Aorta (tissue), 5 donors: ENCODE measurements at places on chromosomes 13 and 19.

DNA sequence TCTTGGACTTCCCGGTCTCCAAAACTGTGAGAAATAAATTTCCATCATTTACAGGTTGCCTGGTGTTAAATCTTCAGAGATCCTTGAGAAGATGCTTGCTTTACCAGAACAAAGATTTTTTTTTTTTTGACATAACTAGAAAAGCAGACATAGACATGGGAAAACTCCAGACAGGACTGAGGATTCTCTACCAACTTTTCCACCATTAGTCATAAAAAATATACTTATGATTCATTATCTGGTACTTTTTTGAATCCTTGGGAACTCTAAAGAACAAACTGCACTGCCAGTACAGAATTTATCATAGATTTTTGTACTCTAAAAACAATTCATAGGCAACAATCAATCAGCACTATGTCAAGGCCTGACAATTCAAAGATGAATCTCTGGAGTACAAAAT lies 487.6 kb downstream of the EFNB2 start:
- peaks cover 1% of the 10 kb centered on the region for H3K27me3 ChIP-seq
- no peak overlapping the region for H3K4me3 ChIP-seq
- H3K4me1 ChIP-seq: no peaks in the 10 kb centered on the region
- no peak overlapping the region for H3K27ac ChIP-seq
- DNase-seq: no peak
- no peaks in the 10 kb centered on the region for H3K36me3 ChIP-seq

GRCh38 chr13:33976965-33977364 lies 159.0 kb downstream of the RFC3 start:
- no peaks in the 10 kb centered on the region for H3K27me3 ChIP-seq
- H3K27ac ChIP-seq: no peak overlapping the region
- no peaks in the 10 kb centered on the region for H3K4me1 ChIP-seq
- no peaks in the 10 kb centered on the region for H3K36me3 ChIP-seq
- no peak overlapping the region for H3K4me3 ChIP-seq

DNA sequence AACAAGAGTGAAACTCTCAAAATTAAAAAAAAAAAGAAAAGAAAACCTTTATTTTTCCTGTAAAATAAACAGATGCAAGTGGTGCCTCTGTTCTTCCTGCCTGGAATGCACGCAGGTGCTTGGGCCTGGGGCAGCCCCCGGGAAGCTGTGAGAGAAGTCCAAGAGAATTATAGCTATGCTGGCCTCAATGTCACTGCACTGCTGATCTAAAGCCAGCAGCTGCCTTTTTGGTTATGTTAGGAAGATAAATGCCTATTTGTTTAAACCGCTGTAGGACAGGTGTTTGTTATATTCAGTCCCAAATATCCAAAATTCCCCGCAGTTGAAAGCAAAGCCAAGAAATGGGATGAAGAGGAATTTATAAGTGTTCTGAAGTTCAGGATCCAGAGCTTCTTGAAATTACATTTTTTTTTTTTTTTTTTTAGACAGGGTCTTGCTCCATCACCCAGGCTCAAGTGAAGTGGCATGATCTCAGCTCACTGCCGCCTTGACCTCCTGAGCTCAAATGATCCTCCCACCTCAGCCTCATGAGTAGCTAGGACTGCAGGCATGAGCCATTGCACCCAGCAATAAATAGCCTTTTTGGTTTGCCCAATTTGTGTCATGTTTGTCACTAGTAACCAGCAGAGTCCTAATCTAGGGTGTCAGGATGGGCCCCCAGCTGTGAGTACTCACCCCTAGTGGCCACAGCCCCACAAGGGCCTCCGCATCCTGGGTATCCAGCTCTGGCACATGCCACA lies 2.2 kb downstream of the RINL start:
- H3K4me3 ChIP-seq: no peak overlapping the region
- no peak for DNase-seq
- no peaks in the 10 kb centered on the region for H3K27me3 ChIP-seq
- no peaks in the 10 kb centered on the region for H3K36me3 ChIP-seq
- no peak overlapping the region for H3K27ac ChIP-seq

- no peaks in the 10 kb centered on the region for H3K4me1 ChIP-seq
- H3K27ac ChIP-seq: no peak overlapping the region
- H3K4me3 ChIP-seq: no peak overlapping the region
- H3K36me3 ChIP-seq: peaks cover 2% of the 10 kb centered on the region
Observed at GRCh38 chr13:98847780-98848179, 95.3 kb upstream of the SLC15A1 start.

DNA sequence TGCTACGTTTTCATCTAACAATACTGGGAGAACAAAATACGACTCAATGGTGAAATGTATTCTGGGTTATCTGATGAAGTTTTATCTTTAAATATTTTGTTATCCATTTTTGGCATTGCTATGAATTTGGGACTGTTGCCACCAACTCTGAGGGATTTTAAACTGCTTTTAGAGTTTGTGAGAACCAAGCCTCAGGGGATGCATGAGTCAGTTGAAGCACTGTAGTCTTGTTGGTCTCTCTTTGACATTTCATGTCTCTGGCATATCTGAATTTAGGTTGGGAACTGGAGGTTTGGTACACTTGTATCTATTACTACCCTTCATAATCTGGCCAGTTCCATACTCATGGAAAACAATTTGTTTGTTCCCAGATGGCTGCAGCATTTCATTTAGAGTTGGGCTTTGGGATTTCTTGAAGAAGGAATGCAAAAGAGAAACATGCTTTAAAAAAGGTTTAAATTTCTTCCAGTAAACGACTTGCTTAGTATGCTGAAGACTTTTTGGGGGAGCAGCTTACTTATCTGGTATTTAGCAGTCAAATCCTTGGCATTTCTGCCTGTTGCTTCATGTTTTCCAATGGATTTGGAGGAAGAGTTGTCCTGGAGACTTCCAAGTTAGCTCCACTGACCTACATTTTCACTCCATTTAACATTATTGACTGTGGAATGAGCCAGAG lies 28.9 kb downstream of the ARHGEF7 start:
- H3K27ac ChIP-seq: no peak overlapping the region
- H3K4me1 ChIP-seq: peaks cover 9% of the 10 kb centered on the region
- no peak for DNase-seq
- no peaks in the 10 kb centered on the region for H3K27me3 ChIP-seq
- no peak overlapping the region for H3K4me3 ChIP-seq

DNA sequence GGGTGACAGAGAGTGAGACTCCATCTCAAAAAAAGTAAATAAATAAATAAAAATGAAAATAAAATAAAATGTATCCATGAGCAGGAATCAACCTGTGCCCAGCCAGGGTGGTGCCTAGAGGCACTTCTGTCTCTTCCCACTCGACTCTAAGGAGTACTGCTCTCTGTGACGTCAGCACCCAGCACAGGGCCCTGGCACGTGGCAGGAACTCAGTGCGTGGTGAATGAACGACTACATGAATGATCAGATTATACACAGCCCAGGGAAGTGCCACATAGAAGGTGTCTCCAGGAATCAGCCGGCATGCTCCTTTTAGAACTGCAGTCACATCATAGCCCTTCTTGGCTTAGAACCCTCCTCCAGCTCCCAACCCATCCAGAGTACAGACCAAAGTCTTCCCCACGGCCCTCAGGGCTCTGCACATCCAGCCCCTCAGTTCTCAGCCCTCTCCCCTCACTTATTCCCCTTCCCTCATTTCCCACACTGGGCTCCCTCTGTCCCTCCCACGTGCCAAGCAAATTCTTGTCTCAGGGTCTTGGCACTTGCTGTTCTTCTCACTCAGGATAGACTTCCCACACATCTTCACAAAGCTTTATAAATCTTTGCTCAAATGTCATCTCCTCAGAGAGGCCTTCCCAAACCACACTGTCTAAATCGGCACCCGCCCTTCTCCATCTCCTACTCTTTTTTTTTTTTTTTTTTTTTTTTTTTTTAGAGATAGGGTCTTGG lies 4.2 kb downstream of the CLIP3 start:
- H3K4me1 ChIP-seq: no peaks in the 10 kb centered on the region
- peaks cover 2% of the 10 kb centered on the region for H3K36me3 ChIP-seq
- no peak for DNase-seq
- no peak overlapping the region for H3K4me3 ChIP-seq
- no peak overlapping the region for H3K27ac ChIP-seq

GRCh38 chr19:13163609-13164342 lies 13.6 kb downstream of the IER2 start:
- peak overlapping the region; percentile 52 for H3K27ac ChIP-seq
- no peak overlapping the region for H3K4me3 ChIP-seq
- H3K4me1 ChIP-seq: no peaks in the 10 kb centered on the region
- DNase-seq: peak; percentile 91
- H3K36me3 ChIP-seq: no peaks in the 10 kb centered on the region
- H3K27me3 ChIP-seq: no peaks in the 10 kb centered on the region

- DNase-seq: no peak
- H3K36me3 ChIP-seq: no peaks in the 10 kb centered on the region
- H3K4me3 ChIP-seq: no peak overlapping the region
- no peaks in the 10 kb centered on the region for H3K4me1 ChIP-seq
- no peak overlapping the region for H3K27ac ChIP-seq
Observed at GRCh38 chr19:38437917-38438316, 4.4 kb downstream of the RYR1 start.

DNA sequence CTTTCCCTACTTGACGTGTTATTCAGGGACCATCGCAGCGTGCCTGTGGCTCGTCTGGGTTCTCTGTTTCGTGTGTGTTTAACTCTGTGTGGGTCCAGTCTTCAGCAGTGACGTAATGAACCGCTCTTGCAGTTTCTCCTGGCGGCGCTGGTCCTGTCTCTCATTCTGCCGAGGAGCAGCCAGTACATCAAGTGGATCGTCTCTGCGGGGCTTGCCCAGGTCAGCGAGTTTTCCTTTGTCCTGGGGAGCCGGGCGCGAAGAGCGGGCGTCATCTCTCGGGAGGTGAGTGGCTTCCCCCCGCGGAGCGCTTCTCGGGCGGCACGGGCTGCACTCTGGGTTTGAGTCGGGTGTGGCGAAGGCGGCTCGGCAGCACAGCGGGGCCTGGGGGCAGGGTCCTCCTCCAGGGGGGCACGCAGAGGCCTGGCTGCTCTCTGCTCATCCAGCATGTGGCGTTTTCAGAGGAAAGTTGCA lies 36.3 kb upstream of the TFDP1 start:
- no peaks in the 10 kb centered on the region for H3K4me1 ChIP-seq
- H3K27ac ChIP-seq: no peak overlapping the region
- peaks cover 11% of the 10 kb centered on the region for H3K36me3 ChIP-seq
- H3K27me3 ChIP-seq: no peaks in the 10 kb centered on the region
- DNase-seq: peak; percentile 78

DNA sequence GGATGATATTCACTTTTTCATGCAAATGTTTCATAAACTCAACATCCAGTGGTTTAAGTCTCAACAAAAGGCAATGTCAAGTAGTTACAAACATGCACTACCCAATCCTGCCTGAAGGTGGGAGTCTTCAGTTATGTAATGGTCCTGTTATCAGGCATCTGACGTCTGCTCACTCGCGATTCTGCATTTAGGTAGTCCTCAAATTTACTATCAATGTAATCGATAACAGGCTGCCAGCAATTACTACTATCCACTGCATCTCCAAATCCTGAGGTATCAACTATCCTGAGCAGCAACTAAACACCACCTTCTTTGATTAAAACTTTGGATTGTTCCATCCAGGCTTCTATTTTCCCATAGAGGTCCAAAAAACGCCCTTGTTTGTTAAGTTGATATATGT lies 51.2 kb downstream of the NLRP12 start:
- no peak overlapping the region for H3K4me3 ChIP-seq
- H3K27me3 ChIP-seq: no peaks in the 10 kb centered on the region
- no peak for DNase-seq
- no peaks in the 10 kb centered on the region for H3K4me1 ChIP-seq
- H3K36me3 ChIP-seq: no peaks in the 10 kb centered on the region

DNA sequence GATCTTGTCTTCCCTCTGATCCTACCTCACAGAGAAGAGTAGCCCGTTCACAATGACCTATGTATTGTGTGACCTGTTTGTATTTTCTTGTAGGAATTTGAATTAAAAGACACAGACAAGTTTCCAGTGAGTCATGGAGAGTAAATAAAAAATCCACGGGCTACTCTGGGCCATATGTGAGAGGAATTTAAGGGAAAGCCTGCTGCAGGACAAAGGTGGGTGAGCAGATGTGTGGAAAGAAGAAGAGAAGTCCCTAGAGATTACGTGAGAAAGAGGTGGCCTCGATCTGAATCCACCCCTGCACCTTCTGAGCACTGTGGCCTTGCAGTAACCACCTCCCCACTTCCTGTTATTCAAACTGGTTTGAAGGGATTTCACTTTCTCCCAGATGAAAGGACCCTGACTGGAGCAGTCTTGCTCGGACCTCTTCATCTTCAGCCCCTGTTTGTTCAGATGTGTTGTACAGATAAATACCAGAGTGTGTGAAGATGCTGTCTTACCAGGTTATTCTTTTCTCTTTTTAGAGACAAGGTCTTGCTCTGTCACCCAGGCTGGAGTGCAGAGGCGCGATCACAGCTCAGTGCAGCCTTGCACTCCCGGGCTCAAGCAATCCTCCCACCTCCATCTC lies 205.4 kb downstream of the PDS5B start:
- H3K4me1 ChIP-seq: no peaks in the 10 kb centered on the region
- no peaks in the 10 kb centered on the region for H3K36me3 ChIP-seq
- H3K27me3 ChIP-seq: no peaks in the 10 kb centered on the region
- no peak for DNase-seq
- H3K4me3 ChIP-seq: no peak overlapping the region
